ENCODE measurements at places on chromosomes 1 and 21.

GRCh38 chr1:60234776-60235175 is 161.2 kb upstream of the C1orf87 start:
- peak; percentile 2 for DNase-seq
- H3K36me3 ChIP-seq, result no peaks in the 10 kb centered on the region

DNA sequence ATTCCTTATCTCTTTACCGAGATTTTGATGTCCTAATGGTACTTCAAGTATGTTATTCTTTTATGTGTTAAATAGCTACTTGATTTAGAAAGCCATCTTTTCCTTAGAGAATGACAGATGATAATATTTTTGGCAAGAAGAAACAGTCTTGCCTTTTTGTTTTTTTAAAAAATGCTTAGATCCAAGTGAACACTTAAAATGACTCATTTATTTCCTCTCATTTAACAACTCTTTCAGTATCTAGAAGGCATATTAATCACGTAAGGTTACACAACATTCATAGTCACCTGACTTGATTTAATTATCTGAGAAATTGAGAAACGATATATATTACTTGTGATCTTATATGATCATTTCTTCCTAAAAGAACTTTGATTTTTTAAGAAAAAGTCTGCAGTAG is 52.4 kb downstream of the SUCO start:
- peak overlapping the region; percentile 85 for H3K27ac ChIP-seq
- H3K4me1 ChIP-seq, result peaks cover 51% of the 10 kb centered on the region
- peak; percentile 75 for DNase-seq
- H3K27me3 ChIP-seq, result no peaks in the 10 kb centered on the region
- peaks cover 34% of the 10 kb centered on the region for H3K36me3 ChIP-seq

DNA sequence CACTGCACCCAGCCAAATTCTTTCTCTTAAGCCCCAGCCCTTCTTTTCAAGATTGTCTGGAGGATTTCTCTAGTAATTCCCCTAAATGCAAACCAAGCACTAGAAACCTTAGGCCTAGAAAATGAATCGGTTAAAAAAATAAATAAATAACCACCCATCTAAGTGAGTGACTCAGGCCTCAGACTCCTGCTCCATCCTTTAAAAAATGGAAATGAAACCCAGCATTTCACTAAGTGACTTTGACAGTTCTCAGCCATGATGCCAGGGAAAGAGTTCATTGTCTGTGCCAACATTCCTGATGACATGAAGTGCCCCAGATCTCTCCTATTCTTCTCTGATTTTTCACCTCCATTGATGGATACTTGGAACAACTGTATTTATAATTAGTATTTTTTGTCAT is 415.2 kb upstream of the DAB1 start:
- no peak overlapping the region for H3K4me3 ChIP-seq
- H3K36me3 ChIP-seq, result no peaks in the 10 kb centered on the region
- no peaks in the 10 kb centered on the region for H3K27me3 ChIP-seq

DNA sequence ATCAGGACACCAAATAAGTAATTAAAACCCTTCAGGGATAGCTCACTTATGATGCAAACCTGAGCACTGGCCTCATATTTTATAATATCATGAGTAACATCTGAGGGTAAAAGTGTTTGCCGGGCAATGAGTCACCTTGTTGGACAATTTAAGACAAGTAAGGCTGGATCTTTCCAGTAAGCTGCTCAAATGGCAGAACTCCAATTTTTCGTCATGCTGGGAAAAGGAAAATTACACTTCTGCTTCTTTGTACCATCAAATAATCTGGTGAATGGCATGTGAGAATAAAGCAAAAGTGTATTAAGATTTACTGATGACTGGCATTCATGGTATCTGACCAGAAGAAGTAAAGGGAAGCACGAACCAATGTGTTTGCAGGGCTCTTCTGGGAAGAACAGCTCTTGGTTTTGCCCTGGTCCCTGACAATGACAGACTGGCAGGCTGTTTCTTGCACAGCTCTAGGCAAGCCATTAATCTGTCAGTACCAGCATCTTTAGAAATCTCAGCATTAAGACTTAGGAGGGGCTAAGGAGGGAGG is 392.2 kb downstream of the VAV3 start:
- H3K27me3 ChIP-seq, result no peaks in the 10 kb centered on the region
- peaks cover 30% of the 10 kb centered on the region for H3K36me3 ChIP-seq
- peak overlapping the region; percentile 75 for H3K27ac ChIP-seq

- peaks cover 8% of the 10 kb centered on the region for H3K4me1 ChIP-seq
- H3K27ac ChIP-seq, result no peak overlapping the region
These were observed 470.6 kb upstream of the ADGRL2 start for GRCh38 chr1:81330111-81330510.

- H3K4me3 ChIP-seq, result no peak overlapping the region
- H3K36me3 ChIP-seq, result peaks cover 42% of the 10 kb centered on the region
- H3K27me3 ChIP-seq, result peaks cover 16% of the 10 kb centered on the region
- DNase-seq, result no peak
- no peaks in the 10 kb centered on the region for H3K4me1 ChIP-seq
These were observed 11.4 kb upstream of the KLHL12 start for GRCh38 chr1:202938287-202938925.

GRCh38 chr1:14571810-14572767 is 26.4 kb upstream of the KAZN start:
- H3K4me3 ChIP-seq, result no peak overlapping the region
- H3K4me1 ChIP-seq, result no peaks in the 10 kb centered on the region
- no peaks in the 10 kb centered on the region for H3K27me3 ChIP-seq
- no peak overlapping the region for H3K27ac ChIP-seq

DNA sequence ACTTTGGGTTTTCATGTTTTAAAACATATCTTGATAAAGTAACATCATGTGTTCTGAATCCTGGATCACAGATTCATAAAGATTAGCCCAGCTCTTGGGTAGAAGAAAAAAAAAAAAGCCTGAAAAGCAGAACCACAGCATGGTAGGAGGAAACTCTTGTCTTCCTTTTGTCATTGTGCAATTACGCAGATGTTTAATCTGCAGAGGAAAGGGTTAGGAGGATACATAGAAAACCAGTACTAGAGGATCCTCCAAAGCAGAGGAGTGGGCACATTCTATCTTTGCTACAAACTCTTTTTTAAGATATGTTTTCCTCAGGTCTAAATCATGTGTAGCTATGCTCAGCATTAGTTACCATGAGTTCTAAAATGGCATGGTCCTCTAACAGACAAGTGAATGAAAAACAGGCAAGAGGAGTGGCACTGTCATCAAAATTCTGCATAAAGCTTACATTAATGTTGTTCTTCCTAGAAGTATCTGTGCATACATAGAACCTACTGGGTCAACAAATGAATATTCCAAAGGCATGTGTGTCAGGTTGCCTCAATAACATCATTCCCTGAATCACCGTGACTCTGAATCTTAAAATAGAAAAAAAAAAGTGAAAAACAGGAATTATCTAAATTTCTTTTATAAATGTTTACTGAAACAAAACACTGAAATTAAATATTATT is 107.0 kb downstream of the NME7 start:
- no peak overlapping the region for H3K4me3 ChIP-seq
- no peaks in the 10 kb centered on the region for H3K4me1 ChIP-seq
- H3K36me3 ChIP-seq, result peaks cover 14% of the 10 kb centered on the region
- no peaks in the 10 kb centered on the region for H3K27me3 ChIP-seq
- DNase-seq, result no peak

DNA sequence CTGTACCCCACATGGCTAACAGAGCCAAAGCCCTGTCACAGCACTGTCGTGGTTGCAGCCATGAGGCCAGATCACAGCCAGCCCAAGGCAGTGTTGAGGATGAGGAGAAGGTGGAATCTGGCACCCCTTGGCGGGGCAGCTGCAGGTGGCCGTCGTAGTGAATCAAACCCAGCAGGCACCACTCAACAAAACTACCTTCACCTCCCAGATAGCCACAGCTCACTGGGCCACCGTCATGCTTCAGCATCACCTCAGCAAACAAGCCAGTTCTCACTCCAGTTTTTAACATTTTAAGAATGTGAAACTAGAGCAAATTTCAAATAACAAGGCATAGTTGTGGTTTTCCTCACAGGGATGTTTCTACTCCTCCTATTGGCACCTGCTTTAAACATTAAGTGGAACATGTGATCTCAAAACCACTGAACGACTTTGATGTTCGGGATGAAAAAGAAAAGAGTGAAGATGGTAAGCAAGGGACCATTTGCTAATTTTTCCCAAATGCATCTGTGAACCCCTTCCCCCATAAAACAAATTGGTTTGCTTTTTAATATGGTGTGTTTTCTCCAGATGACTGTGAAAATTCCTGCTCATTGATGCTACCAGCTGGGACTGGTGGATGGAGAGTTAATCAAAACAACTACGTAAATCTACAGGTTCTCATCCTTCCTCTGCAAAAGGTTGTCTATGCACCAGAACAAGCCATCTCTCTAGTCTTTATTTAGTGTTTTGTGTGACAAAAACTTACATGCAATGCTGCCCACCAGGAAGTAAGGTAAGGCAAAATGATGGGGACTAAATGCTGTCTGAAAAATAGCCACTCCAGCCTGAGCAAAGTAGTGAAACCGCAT is 45.5 kb downstream of the TOR1AIP2 start:
- peaks cover 17% of the 10 kb centered on the region for H3K36me3 ChIP-seq

GRCh38 chr1:86516335-86516734 is 30.5 kb upstream of the CLCA4 start:
- peaks cover 9% of the 10 kb centered on the region for H3K4me1 ChIP-seq
- no peak overlapping the region for H3K4me3 ChIP-seq
- peak overlapping the region; percentile 16 for H3K27ac ChIP-seq
- no peaks in the 10 kb centered on the region for H3K36me3 ChIP-seq

- H3K27me3 ChIP-seq, result no peaks in the 10 kb centered on the region
- peaks cover 12% of the 10 kb centered on the region for H3K4me1 ChIP-seq
- no peak overlapping the region for H3K4me3 ChIP-seq
- DNase-seq, result peak; percentile 70
These were observed 9.3 kb downstream of the SLAMF7 start for GRCh38 chr1:160748181-160748877.

- no peak for DNase-seq
- no peak overlapping the region for H3K27ac ChIP-seq
- no peaks in the 10 kb centered on the region for H3K27me3 ChIP-seq
- no peak overlapping the region for H3K4me3 ChIP-seq
- H3K36me3 ChIP-seq, result no peaks in the 10 kb centered on the region
- peaks cover 38% of the 10 kb centered on the region for H3K4me1 ChIP-seq
These were observed 6.6 kb downstream of the PEAR1 start for GRCh38 chr1:156899956-156900718.

- no peaks in the 10 kb centered on the region for H3K27me3 ChIP-seq
- no peak overlapping the region for H3K27ac ChIP-seq
- no peaks in the 10 kb centered on the region for H3K36me3 ChIP-seq
- peak; percentile 48 for DNase-seq
These were observed 16.2 kb upstream of the LY9 start for GRCh38 chr1:160779626-160780397.

DNA sequence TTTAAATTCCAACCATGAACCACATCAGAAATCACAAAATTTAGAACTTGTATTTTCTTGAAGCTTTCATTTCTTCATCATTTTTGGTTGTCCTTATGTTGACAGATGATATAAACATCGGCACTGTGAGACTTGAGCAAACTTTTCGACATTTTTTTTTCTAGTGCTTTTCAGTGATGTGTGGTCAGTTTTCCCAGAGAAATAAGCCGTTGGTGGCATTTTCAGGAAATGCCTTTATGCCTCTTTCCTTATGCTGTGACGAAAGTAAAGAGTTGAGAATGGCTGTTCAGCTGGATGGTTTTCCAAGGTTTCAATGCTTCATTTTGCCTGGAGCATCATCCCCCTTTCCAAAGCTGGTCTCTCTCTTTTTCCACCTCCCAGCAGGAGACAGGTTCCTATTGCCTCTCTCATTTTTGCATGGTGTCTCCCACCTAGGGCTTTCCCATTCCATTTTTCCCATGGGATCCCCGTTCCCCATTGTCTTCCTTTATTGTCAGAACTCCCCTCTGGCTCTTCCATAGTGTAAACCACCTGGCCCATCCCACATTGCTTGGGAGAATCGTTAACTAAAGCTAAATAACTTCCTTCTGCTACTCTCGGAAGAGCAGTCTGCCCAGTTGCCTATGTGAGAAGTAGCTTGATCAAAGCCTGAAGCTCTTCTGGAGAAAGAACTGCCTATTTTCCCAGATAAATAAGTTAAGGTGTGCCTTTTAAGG is 61.4 kb upstream of the DYNLT5 start:
- H3K27me3 ChIP-seq, result no peaks in the 10 kb centered on the region
- DNase-seq, result no peak
- no peaks in the 10 kb centered on the region for H3K36me3 ChIP-seq

DNA sequence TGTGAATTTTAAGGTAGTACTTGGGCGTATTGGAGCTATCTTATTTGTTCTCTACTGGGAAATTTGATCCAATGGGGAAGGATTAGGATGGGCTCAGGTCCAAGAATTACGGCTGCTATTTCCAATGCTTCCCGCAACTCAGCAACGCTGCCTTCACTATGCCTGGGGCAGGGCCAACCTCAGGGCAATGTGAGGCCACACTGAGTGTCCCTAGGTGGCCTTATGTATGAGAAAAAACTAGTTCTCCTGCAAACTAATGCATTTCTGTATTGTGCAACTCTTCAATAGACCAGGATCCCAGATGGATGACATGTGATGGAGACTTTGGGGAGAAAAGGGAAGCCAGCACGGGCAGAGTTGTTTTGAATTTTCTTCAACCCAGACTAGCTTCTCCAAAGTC is 168.1 kb downstream of the DUSP10 start:
- peak; percentile 27 for DNase-seq
- H3K4me3 ChIP-seq, result no peak overlapping the region
- H3K4me1 ChIP-seq, result no peaks in the 10 kb centered on the region
- no peak overlapping the region for H3K27ac ChIP-seq
- H3K36me3 ChIP-seq, result no peaks in the 10 kb centered on the region

DNA sequence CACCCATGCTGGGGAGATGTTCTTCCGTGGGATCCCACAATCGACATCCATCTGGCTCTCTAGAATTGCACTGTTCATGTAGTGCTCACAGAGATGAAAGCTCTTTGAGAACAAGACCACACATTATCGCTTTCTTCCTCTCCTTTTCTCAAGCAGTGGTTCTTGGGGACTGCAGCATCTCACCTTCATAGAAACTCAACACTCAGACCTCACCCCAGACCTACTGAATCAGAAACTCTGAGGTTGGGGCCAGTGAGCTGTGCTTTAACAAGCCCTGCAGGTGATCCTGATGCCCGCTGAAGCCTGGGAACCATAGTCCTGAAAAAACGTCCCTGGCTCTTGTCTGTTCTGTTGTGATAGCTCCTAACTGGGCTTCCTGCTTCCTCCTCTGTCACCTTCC is 251.3 kb upstream of the FGGY start:
- no peak overlapping the region for H3K27ac ChIP-seq
- peaks cover 27% of the 10 kb centered on the region for H3K4me1 ChIP-seq
- H3K4me3 ChIP-seq, result no peak overlapping the region
- H3K27me3 ChIP-seq, result no peaks in the 10 kb centered on the region

- H3K4me3 ChIP-seq, result no peak overlapping the region
- no peak overlapping the region for H3K27ac ChIP-seq
- no peaks in the 10 kb centered on the region for H3K27me3 ChIP-seq
- peak; percentile 80 for DNase-seq
- no peaks in the 10 kb centered on the region for H3K36me3 ChIP-seq
These were observed 28.5 kb upstream of the PKP1 start for GRCh38 chr1:201254625-201255478.

Data from MCF 10A (cell line).